ENCODE measurements at places on chromosomes 5 and 9. TPM values are rescaled to one million over a fixed set of nuclear protein-coding genes. Genes with fewer than 3 reads are reported as not detected.
A peak's percentile ranks its signal among the peaks of the same experiment; 100 is the strongest.

GRCh38 chr9:15244001-15244441 lies 63.0 kb downstream of the TTC39B start:
- H3K4me3 ChIP-seq, result no peak overlapping the region
- H3K36me3 ChIP-seq, result peaks cover 3% of the 10 kb centered on the region
- H3K27me3 ChIP-seq, result no peaks in the 10 kb centered on the region
- H3K4me1 ChIP-seq, result no peaks in the 10 kb centered on the region
- DNase-seq, result no peak

DNA sequence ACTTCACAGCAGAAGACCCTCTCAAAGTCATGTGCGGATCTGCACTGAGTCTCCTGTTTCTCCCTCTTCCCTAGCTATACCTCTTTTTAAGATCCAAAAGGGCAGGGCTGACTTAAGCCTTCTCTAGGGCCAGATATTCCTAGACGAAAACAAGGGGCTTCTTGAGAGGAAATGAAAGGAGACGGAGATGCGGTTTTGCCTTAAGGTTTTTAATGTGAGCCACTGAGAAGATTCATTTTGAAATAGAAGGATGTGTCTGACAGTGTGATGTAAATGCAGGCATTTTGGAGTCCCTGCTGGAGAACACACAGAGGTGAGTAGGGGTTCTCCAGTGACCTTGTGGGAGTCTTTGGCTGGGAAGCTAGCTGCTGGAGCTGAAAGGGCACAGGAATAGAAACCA lies 15.6 kb upstream of the IL12B start:
- H3K4me3 ChIP-seq, result no peak overlapping the region
- H3K4me1 ChIP-seq, result peaks cover 3% of the 10 kb centered on the region

Gene SMC2
- 17.4 TPM for polyA plus RNA-seq

Gene ADGRD2
- polyA plus RNA-seq, result not detected

DNA sequence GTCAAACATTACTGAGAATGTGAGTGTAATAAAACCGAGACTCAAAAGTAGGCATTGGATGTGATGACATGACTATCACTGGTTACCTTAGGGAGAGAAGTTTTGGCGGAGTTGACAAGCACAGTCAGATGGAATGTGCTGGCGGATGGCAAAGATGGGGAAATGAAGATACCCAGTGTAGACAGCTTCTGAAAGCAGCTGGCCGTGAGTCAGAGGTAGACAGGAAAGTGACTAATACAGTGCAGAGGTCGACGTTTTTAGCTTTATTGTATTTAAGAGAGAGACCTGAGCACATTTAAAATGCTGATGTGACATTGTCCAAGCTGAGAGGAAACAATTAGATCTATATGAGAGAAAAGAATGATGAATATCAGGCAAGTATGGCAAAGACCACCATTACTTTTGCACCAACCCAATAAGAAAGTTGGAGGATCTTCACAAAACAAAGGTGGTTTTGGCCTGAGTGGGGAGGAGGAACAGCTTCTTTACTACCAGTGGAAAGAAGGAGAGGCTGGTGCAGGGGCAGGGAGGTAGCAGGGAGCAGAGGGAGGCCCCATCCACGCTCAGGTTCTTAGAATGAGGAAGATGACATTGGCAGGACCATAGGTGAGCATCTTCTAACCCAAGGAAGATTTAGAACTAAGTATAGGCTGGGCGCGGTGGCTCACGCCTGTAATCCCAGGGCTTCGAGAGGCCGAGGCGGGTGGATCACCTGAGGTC lies 36.7 kb upstream of the KCNIP1 start:
- no peak overlapping the region for H3K27ac ChIP-seq
- no peak overlapping the region for H3K4me3 ChIP-seq

DNA sequence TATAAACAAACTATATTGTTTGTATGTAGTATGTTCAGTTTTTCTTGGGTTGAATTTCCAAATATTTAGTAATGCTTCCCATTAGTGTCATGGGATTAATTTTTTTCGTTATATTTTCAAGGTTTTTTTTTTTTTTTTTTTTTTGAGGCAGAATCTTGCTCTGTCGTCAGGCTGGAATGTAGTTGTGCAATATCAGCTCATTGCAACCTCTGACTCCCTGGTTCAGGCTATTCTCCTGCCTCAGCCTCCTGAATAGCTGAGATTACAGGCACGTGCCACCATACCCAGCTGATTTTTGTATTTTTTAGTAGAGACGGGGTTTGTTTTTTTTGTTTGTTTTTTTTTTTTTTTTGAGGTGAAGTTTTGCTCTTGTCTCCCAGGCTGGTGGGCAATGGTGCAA lies 10.6 kb downstream of the DDX46 start:
- peaks cover 67% of the 10 kb centered on the region for H3K36me3 ChIP-seq
- H3K27ac ChIP-seq, result no peak overlapping the region
- DNase-seq, result peak; percentile 12
- no peaks in the 10 kb centered on the region for H3K27me3 ChIP-seq

DNA sequence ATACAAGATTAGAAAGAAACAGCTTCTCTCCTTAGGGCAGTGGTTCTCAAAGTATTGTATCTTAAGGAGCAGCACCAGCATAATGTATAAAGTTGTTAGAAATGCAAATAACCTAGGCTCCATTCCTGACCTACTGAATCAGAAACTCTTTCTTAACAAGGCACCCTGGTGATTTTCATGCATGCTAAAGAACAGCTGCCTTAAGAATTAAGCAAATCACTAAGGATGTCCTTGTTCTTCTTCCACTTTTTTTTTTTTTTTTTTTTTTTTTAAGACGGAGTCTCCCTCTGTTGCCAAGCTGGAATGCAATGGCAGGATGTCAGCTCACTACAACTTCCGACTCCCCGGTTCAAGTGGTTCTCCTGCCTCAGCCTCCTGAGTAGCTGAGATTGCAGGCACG lies 1095.2 kb upstream of the EDIL3 start:
- H3K27ac ChIP-seq, result no peak overlapping the region
- no peak overlapping the region for H3K4me3 ChIP-seq
- DNase-seq, result no peak

- DNase-seq, result no peak
- H3K27ac ChIP-seq, result peak within 1 kb of the TSS; percentile 30
- no peaks in the 10 kb centered on the region for H3K4me1 ChIP-seq
- H3K27me3 ChIP-seq, result no peaks in the 10 kb centered on the region
Measured at GRCh38 chr9:111794835-111795556, at the start of gene SHOC1. Gene SHOC1, minus strand, starts transcription at chr9:111794937. Its CDS starts 3,519 bp downstream, at chr9:111791418.

Gene GPRIN1
- polyA plus RNA-seq, result 7.0 TPM

Gene EQTN
- 0.34 TPM for polyA plus RNA-seq

Gene SLC45A2
- polyA plus RNA-seq, result 0.12 TPM

DNA sequence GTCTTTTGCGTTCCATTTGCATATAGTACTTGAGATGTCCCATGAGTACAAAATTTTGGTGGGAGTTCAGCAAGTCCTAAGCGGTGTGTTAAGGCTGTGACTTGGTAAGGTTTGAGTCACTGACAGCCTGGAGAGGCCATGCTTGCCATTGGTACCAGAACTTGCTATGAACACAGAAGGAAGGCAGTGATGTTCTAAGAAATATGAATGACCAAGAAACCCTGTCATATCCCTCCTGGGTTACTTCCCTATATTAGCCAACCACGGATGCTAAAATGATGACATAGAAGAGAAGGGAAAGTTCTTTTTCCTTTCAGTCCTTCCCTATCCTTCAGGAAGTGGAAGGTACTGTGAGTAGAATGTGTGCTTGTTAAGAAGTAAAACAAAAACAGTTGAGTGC lies 136.7 kb downstream of the GCNT1 start:
- H3K36me3 ChIP-seq, result no peaks in the 10 kb centered on the region
- no peak overlapping the region for H3K4me3 ChIP-seq
- no peaks in the 10 kb centered on the region for H3K27me3 ChIP-seq
- H3K27ac ChIP-seq, result no peak overlapping the region

Gene COL15A1
- 19.7 TPM for polyA plus RNA-seq

Data from large intestine (tissue), 12 donors.